ENCODE measurements at places on chromosomes 4 and X.

- no peak for DNase-seq
Measured at GRCh38 chr4:186954509-186954908, 230.9 kb upstream of the FAT1 start.

DNA sequence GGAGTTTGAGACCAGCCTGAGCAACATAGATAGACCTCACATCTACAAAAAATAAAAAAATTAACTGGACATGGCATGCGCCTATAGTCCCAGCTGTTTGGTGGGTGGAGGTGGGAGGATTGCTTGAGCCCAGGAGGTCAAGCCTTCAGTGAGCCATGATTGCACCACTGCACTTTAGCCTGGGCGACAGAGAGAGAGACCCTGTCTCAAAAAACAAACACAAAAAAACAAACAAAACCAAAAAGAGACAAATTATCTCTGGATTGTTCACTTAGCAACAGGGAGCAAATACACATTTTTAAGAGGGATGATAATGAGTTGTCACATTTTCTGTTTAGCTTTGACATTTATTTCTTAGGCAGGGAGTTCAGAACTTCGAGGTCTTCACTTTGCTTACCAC lies 155.4 kb downstream of the CEP135 start:
- DNase-seq = no peak

GRCh38 chrX:108304210-108304609 lies 134.0 kb downstream of the COL4A6 start:
- no peak for DNase-seq

- no peak for DNase-seq
Measured at GRCh38 chr4:907691-908425, 24.3 kb downstream of the GAK start.

DNA sequence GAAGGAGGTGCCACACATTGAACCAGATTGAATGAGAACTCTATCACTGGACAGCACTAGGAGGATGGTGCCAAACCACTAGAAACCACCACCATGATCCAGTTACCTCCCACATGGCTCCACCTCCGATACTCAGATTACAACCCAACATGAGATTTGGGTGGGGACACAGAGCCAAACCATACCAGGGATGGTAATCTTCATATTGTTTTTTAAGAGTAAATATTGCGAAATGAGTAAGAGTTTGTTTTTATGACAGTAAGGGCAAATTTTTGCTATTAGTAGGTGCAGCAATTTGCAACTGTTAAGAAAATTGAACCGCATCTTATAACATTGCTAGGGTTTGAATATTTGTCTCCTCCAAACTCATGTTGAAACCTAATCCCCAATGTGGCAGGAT lies 891.5 kb downstream of the NLGN4X start:
- no peak for DNase-seq

GRCh38 chrX:132266583-132267355 lies 47.5 kb upstream of the RAP2C start:
- DNase-seq = no peak

DNA sequence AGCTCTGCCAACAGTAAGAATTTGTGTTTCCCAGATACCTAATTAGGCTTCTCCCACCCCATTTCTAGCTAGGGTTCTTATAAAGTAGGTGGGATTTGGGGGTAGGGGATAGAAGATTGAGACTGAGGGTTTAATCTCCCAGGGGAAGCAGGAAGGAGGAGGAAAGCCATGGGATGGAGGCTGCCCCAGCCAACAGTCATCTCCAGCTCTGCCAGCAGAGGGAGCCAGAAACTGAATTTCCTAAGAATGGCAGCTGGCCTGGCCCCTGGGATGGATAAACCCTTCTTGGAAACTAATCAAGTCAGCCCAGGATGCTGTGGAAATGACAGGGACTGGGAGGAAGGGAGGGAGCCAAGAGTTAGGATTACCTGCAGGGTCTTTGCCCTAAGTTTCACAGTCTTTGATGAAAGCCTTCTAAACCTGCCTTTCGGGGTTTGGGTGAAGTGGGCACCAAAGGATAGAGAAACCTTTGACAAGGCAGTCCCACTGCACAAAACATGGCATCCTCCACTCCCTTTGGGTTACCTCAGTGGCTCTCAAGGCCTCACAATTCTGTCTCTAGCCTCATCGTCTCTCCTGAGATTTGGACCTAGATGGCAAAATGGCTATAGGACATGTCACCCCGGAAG lies 6.7 kb upstream of the ERCC6L start:
- DNase-seq = no peak

- no peak for DNase-seq
Measured at GRCh38 chr4:128424527-128425497, 137.2 kb upstream of the PGRMC2 start.

- no peak for DNase-seq
Measured at GRCh38 chr4:180106997-180107396, 2136.2 kb upstream of the TENM3 start.

DNA sequence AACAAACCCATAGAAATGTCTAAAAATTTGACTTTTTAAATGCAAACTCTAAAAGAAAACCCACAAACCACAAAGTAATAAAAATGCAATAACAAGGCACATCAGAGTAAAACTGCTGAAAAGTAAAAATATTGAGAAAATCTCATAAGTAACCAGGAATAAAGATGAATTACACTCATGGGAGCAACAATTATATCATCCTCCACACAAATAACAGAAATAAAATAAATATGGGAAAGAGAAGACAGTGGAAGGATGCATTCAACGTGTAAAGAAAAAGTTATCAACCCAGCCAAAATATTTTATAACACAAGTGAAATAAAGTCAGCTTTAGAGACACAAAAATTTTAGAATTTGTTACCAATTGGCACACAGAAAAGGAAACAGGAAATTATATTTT lies 1420.2 kb downstream of the PCDH18 start:
- DNase-seq = no peak
